Myocyte (in vitro differentiated cells): ENCODE measurements at places on chromosomes 16 and 17.

- no peak for DNase-seq
These were observed 70.5 kb downstream of the TIMM22 start for GRCh38 chr17:1067282-1067956.

DNA sequence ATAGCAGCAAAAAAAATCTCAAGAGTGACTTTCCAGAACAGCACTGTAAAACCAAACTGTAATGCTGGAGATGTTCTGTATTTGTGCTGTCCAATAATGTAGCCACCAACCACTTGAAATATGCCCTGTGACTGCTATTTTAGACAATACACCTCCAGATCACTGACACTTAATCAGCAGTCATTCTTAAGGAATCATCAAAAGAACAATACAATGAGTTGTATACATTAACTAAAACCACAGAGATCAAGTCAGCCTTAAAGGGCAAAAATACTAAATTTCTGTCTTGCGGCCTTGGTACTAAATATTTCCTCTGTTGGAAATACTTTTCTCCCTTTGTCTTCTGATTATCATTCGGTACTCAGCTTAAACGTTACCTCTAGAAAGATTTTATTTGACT is 33.6 kb upstream of the ANKFY1 start:
- DNase-seq, result no peak

GRCh38 chr16:30744183-30744582 is 4.0 kb upstream of the PHKG2 start:
- DNase-seq, result no peak

- no peak for DNase-seq
These were observed 31.0 kb upstream of the C16orf78 start for GRCh38 chr16:49342336-49343265.

DNA sequence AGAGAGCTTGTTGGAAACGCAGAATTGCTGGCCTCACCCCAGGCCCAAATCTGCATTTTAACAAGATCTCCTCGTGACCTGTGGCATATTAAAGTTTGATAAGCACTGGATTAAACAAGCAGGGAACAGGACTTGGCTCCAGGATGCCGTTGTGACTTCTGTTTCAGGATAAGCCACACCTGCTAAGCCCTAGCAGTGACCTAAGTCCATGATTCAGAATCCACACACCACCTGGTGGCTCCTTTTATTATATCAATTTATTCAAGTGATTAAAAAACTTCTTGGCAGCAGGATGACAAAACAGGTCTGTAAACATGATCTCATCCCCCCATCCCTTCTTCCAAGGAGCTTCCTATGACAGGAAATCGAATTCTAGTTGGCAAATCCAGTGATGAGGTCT is 9.1 kb downstream of the NAGPA start:
- peak; percentile 30 for DNase-seq
